Hepatocyte (in vitro differentiated cells): ENCODE measurements at places on chromosomes 5 and 9. TPM values are rescaled to one million over a fixed set of nuclear protein-coding genes. Genes with fewer than 3 reads are reported as not detected.

ZNF189 gene
- 11.1 and 13.6 TPM in 2 replicates for polyA plus RNA-seq

SPATA31E1 gene
- 0.05 TPM in 1 of 2 replicates, not detected in the other for polyA plus RNA-seq

IL5 gene
- not detected in 2 replicates for polyA plus RNA-seq

SLC34A1 gene
- 0.33 TPM in 1 of 2 replicates, not detected in the other for polyA plus RNA-seq

TXNDC8 gene
- not detected in 2 replicates for polyA plus RNA-seq

IL9 gene
- polyA plus RNA-seq = not detected in 2 replicates

HMGXB3 gene
- polyA plus RNA-seq = 23.4 and 24.6 TPM in 2 replicates

CDO1 gene
- polyA plus RNA-seq = 8.4 and 17.5 TPM in 2 replicates

PCDHA8 gene
- polyA plus RNA-seq = 0.13 and 0.44 TPM in 2 replicates

SLC45A2 gene
- polyA plus RNA-seq = 0.97 and 1.8 TPM in 2 replicates

SAXO1 gene
- polyA plus RNA-seq = 0.04 and 0.17 TPM in 2 replicates

MZB1 gene
- 0.30 TPM in 1 of 2 replicates, not detected in the other for polyA plus RNA-seq

TMOD1 gene
- 0.47 and 3.5 TPM in 2 replicates for polyA plus RNA-seq

GALNT12 gene
- 13.9 and 17.2 TPM in 2 replicates for polyA plus RNA-seq

PDCD1LG2 gene
- not detected in 2 replicates for polyA plus RNA-seq
